ENCODE measurements at places on chromosomes 4 and X.

GRCh38 chrX:13088156-13088487 is 43.7 kb upstream of the FAM9C start:
- DNase-seq = no peak

DNA sequence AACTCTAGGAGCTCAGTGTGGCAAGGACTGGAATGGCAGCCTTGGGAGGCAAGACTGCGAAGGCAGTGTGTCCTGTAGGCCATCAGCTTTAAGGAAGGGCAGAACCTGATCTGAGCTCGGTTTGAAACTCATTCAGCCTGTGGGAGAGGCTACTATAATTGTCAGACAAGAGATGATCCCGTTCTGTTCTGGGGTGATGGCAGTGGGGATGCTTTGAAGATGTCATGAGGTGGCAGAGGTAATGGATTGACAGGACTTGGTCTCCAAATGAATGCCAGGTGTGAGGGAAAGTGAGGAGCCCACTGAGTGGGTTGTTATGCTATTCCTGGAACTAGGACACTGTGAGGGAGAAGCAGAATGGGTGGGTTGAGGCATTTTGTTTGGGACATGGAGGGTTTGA is 144.9 kb downstream of the PJA1 start:
- DNase-seq = no peak

DNA sequence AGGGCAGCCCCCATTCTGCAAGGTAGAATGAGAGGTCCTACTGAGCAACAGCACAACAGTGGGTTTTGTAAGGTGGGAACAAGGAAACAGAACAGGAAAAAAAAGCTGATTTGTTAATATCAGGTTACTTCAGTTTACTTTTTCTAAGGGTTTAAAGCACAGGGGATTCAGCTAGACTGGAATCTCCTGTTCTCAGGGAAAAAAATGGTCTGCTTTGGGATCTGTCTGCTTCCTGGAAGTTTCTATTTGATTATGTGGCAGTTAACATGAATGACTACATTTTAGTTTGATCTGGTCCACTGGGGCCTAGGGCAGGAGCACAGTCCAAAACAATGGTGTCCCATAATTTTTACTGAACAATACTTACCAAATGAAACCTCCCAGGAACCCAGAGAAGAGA is 104.6 kb downstream of the FBXW7 start:
- no peak for DNase-seq

GRCh38 chr4:109990261-109991257 is 77.9 kb downstream of the EGF start:
- no peak for DNase-seq

DNA sequence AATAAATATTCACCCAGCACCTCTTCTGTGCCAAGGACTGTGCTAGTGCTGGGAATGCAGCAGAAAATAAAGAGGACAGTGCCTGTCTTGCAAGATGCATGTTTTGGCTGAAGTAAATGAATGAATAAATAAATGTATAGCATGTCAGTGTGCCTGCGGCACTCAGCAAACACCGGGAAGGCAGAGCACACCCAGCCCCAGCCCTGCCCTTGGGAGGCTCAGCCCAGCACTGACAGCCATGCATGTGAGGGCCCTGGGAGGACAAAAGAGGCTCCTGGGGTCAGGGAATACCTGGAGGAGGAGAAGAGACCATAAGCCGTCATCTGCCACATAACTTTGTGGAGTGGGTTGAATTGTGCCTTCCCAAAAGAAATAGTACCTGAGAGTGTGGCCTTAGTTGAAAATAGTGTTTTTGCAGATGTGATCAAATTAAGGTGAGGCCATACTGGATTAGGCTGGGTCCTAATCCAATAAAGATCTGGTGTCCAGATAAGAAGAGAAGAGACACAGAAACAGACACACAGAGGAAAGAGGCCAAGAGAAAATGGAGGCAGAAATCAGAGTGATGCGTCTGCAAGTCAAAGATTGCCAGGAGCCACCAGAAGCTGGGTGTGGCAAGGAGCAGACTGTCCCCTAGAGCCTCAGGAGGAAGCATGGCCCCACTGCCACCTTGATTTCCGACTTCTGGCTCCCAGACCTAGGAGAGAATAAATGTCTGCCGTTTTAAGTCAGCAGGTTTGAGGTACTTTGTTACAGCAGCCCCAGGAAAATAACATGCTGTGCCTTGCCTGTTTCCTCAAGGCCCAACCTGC is 16.3 kb downstream of the C4orf50 start:
- no peak for DNase-seq

GRCh38 chr4:74621616-74622015 is 172.7 kb downstream of the BTC start:
- no peak for DNase-seq

DNA sequence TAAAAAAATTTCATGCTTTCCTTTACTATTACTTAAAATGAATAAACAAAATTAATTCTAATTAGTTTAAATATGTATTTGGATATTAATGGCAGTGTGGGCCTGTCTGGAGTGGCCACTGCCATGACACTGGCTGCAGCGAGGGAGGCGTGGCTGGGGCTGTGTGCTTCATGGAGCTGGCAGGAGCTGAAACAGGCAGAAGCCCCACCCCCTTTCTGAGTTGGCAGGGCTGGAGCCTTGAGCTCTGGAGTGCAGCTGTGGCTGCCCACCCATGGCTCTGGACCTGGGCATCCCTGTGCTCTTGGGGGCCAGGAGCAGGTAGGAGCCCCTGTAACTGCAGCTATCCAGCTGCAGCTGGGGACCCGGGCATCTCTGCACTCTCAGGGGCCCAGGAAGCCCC is 8.2 kb upstream of the HSD17B11 start:
- no peak for DNase-seq

GRCh38 chr4:1236103-1236641 is 12.8 kb downstream of the CTBP1 start:
- no peak for DNase-seq

GRCh38 chrX:100373673-100374072 is 36.4 kb downstream of the PCDH19 start:
- DNase-seq = no peak

GRCh38 chr4:16672421-16672820 is 226.0 kb downstream of the LDB2 start:
- no peak for DNase-seq

DNA sequence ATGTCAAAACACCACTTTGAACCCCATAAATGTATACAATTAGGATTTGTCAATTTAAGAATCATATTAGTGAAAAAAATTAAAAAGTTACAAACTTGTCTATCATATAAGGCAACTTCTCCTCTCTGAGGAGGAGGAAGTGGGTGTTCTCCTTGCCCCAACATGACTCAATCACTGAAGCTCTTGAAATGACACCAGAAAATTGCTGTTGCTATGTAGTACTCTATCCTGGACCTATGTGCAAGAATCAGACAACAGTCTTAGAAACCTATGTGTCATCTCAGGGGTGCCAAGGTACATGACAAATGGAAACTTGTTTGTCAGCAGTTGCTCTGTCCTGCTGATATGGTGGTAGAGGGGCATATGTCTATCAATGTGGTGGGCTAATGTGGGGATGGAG is 47.7 kb downstream of the HMGB3 start:
- DNase-seq = no peak

- no peak for DNase-seq
Observed at GRCh38 chrX:153441981-153442380, 3.9 kb downstream of the TREX2 start.

- DNase-seq = no peak
Observed at GRCh38 chrX:41273638-41274037, 60.3 kb upstream of the DDX3X start.

DNA sequence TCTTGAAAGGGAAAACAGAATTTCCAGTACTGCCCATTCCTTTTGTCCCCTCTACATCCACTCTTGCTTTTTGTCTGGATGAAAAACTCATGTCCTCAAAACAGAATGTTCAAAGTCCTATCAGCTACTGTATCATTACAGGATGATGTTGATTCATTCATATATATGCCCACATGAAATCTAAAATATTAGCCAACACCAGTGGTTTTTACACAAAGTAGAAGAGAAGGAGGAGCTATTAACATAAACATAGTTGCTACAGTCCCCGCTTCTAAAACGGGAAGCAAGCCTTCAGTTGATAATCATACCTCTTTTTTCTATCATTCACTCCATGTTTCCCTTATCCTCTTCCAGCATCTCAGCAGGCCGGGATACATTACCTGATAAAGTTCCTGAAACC is 7.7 kb upstream of the THOC2 start:
- DNase-seq = no peak

DNA sequence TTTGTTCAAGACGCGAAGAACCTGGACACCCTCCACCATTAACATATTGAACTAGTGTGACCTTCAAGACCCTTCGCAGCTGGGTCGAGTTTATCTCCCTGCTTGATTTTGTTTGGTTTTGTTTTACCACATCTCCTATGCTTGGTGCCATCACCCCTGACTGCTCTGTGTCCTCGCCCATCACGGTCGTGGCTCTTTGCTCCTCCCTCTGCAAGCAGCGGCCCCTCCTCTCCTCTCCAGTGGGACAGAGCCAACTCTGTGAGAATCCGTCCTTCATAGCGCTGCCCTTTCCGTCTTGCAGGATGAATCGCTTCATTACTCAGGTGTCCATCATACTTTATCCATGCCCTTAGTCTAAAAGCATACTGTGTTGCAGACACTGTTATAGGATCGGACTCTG is 9.1 kb upstream of the FAM149A start:
- DNase-seq = no peak

- DNase-seq = no peak
Observed at GRCh38 chr4:57404483-57404882, 294.3 kb upstream of the IGFBP7 start.

- peak; percentile 11 for DNase-seq
Observed at GRCh38 chr4:77148078-77148477, 8.9 kb upstream of the CCNG2 start.

DNA sequence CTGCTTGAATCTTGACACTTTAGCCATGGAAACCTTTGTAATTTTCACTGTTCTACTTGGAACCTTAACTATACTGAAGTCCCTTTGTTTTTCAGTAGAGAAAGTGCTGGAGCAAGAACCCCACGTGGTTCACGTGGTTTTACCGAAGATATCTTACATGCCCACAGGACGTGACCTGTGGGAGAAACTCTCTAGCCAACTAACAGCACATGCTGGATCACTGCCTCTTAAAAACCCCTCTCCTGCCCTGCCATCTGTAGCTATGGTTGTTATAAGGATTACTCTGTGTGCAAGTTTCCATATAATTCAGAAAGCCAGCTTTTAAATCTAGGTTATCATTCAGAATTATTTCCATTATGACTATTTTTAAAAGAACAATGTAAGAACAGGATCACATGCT is 30.2 kb downstream of the SPANXD start:
- DNase-seq = peak; percentile 61

- no peak for DNase-seq
Observed at GRCh38 chr4:173919861-173920260, 363.6 kb downstream of the FBXO8 start.

- no peak for DNase-seq
Observed at GRCh38 chr4:145417348-145418130, 64.1 kb upstream of the SMAD1 start.

DNA sequence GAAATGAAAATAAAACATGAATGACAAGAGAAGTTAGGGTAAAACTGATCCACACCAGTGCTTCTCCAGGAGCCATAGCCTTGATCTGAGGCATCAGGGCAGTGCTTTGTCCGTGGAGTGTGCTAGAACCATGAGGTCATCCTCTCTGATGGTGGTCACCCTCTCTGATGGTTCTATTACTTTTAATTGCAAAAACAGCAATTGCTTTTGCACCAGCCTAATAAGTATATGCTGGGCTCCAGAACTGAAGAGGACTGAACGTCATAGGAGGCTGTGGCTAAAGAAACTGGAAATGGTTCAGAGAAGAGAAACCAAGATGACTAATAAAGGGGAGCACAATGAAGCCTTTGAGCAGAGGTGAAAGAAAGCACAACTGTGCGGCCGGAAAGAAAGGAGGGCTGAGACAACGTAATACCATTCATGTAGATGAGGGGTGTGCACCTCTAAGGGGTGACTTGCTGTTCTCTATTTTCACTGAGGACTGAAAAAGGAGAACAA is 17.0 kb upstream of the TMEM154 start:
- no peak for DNase-seq

DNA sequence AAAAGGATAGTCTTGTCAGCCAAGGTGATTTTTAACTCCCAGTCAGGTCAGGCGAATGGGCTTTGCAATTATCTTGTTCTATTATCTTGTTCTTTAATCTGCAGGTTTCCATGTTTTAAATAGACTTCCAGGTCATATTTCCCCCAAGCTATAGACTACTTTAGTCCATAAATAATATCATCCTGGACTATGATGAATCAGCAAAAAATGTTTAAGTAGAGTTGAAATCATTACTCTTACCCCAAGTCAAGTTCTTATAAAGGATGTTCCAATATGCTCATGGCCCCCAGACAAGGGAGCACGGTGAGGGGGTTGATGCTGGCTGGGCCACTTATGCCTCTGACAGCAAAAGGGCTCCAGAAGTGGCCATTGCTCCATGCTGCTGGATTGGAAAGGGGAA is 75.1 kb downstream of the SLC2A9 start:
- no peak for DNase-seq

- no peak for DNase-seq
Observed at GRCh38 chr4:1255151-1255550, 6.2 kb upstream of the CTBP1 start.

DNA sequence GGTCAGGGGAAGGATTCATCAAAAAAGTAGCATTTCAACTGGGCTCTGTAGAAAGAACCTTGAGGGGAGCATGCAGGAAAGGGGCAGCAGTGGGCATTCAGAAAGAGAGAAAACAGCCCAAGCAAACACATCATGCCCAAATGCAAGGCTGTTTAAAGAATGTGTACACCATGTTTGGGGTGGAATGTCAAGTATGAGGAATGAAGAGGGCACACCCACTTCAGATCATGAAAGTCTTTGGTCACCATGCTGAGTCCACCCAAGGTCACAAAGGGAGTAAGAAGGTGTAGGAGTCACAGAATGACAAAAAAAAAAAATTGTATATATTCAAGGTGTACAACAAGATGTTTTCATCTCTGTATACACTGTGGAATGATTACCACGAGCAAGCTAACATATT is 9.4 kb downstream of the S100G start:
- no peak for DNase-seq

GRCh38 chrX:22110729-22111494 is 78.8 kb downstream of the PHEX start:
- no peak for DNase-seq

- DNase-seq = no peak
Observed at GRCh38 chr4:123916821-123917220, 520.2 kb downstream of the SPRY1 start.

DNA sequence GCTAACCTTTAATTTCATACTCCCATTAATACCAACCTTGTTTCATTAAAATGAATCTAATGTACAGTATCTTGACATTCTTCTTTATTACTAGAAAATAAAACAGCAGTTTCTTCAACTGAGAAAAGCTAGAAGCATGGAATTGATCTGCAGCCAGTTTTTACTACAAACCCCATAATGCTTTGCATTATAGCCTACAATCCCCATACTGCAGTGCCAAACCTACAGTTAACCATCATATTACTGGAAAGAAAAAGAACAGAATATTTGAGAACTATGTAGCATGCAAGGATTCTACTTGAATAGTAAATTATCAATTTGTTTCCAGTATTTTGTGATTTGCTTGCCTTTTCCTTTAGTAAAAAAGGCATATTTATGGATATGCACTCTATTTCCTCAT is 3.2 kb upstream of the IL1RAPL1 start:
- no peak for DNase-seq
